ENCODE measurements at places on chromosomes 13 and 19. TPM values are rescaled to one million over a fixed set of nuclear protein-coding genes. Genes with fewer than 3 reads are reported as not detected.

- 0 out of 2 replicates have a peak, but pooled peaks cover 8% of the 10 kb centered on the region for H3K4me1 ChIP-seq
- H3K36me3 ChIP-seq = no peaks in the 10 kb centered on the region
- no peak overlapping the region for H3K27ac ChIP-seq
- no peak overlapping the region for H3K4me3 ChIP-seq
- DNase-seq = no peak
- no peaks in the 10 kb centered on the region for H3K27me3 ChIP-seq
These were observed 425.1 kb downstream of the EFNB2 start for GRCh38 chr13:106110241-106110855.

- H3K36me3 ChIP-seq = no peaks in the 10 kb centered on the region
- no peak for DNase-seq
- H3K4me3 ChIP-seq = no peak overlapping the region
- peaks cover 49% of the 10 kb centered on the region for H3K4me1 ChIP-seq
These were observed 237.4 kb downstream of the RGCC start for GRCh38 chr13:41694545-41695301.

- H3K4me1 ChIP-seq = no peaks in the 10 kb centered on the region
- H3K4me3 ChIP-seq = no peak overlapping the region
- no peak overlapping the region for H3K27ac ChIP-seq
- no peak for DNase-seq
- no peaks in the 10 kb centered on the region for H3K27me3 ChIP-seq
These were observed 8.7 kb downstream of the IQCN start for GRCh38 chr19:18265582-18265981.

DNA sequence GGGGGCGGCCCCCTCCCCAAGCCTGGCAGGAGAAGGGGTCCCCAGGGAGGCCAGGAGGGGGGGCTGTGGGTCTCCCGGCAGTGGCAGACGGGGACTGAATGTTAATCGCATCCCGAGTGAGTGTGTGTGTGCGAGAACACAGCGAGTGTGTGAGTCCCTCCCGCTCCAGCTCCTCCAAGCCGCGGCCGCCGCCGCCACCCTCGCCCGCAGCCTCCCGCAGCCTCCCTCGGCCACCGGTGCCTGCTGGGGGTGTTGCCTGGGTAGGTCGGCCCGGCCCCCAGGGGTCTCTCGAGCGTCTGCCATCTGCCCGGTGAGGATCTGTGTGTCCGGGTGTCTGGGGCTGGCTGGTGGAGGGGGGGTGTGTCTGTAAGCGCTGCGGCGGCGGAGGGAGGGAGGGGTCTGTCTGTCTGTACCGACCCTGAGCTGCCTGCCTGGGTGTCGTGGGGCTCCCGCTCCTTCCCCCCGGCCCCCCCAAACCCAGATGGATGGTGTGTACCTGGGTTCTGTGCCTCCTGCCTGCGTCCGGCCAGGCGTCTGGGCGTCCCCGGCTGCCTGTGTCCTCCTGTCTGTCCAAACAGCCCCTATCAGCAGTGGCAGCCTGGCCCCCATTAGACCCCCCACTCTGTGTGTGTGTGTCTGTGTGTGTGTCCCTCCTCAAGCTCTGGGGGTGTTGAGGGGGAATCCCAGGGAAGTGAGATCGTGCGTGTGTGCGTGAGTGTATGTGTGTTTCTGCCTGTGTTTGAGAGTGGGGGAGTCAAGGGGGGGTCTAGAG, at the start of gene GRIN2D:
GRIN2D (plus strand) TSS at position 110 of the 772 bp plus-strand sequence. CDS start 4,725 bp downstream, outside the sequence.
- peaks cover 44% of the 10 kb centered on the region for H3K4me1 ChIP-seq
- DNase-seq = peak; percentile 65
- H3K27ac ChIP-seq = no peak within 1 kb of the TSS
- H3K27me3 ChIP-seq = peaks cover 62% of the 10 kb centered on the region
- H3K36me3 ChIP-seq = no peaks in the 10 kb centered on the region
- H3K4me3 ChIP-seq = peak within 1 kb of the TSS; percentile 74

DNA sequence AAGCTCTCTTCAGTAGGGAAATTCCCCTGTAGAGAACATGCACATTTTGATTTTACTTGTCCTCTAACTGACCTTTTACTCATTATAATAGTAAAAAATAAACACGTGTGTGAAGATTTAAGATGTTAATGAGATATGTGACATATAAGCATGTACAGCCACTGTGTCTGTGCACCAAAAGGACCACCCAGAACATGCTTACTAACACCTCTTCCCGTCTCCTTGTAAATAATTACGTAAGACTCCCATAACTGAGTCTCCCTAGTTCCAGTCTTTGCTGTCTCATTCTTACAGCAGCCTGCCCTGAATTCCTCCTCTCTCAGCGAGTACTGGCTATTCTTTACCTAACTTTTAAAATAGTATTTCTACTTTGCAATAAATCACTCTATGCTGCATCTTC, 53.6 kb downstream of the ZNF100 start:
- no peak overlapping the region for H3K27ac ChIP-seq
- no peak overlapping the region for H3K4me3 ChIP-seq
- H3K27me3 ChIP-seq = no peaks in the 10 kb centered on the region

GRCh38 chr13:63110466-63110865, 1694.8 kb upstream of the PCDH20 start:
- no peak overlapping the region for H3K27ac ChIP-seq
- no peaks in the 10 kb centered on the region for H3K36me3 ChIP-seq
- H3K4me1 ChIP-seq = no peaks in the 10 kb centered on the region
- DNase-seq = no peak

GRCh38 chr13:71876648-71877255, 9.7 kb upstream of the DACH1 start:
- no peaks in the 10 kb centered on the region for H3K27me3 ChIP-seq
- DNase-seq = no peak
- H3K36me3 ChIP-seq = no peaks in the 10 kb centered on the region
- H3K4me3 ChIP-seq = 0 out of 2 replicates have a peak overlapping the region, but pooled peaks have one; percentile 1
- H3K27ac ChIP-seq = peak overlapping the region; percentile 12

DNA sequence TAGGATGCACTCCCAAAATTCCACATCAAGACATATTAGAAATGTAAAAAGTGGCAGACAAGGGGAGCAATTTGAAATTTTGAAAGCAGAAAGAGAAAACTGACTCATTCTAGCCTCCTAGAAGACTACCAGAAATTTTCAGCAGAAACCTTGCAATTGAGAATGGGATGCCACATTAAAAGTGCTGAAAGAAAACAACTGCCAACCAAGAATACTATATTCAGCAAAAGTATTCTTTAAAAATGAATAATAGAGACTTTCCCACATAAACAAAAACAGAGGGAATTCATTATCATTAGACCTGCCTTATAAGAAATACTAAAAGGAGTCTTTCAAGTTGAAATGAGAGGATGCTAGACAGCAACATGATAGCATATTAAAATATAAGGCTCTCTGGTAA, 78.3 kb upstream of the HTR2A start:
- no peak overlapping the region for H3K4me3 ChIP-seq
- H3K4me1 ChIP-seq = no peaks in the 10 kb centered on the region
- H3K36me3 ChIP-seq = no peaks in the 10 kb centered on the region

- H3K4me3 ChIP-seq = no peak overlapping the region
- no peaks in the 10 kb centered on the region for H3K27me3 ChIP-seq
- H3K36me3 ChIP-seq = no peaks in the 10 kb centered on the region
- H3K4me1 ChIP-seq = peaks cover 14% of the 10 kb centered on the region
- DNase-seq = no peak
These were observed 762.2 kb downstream of the EFNB2 start for GRCh38 chr13:105773241-105773640.

DNA sequence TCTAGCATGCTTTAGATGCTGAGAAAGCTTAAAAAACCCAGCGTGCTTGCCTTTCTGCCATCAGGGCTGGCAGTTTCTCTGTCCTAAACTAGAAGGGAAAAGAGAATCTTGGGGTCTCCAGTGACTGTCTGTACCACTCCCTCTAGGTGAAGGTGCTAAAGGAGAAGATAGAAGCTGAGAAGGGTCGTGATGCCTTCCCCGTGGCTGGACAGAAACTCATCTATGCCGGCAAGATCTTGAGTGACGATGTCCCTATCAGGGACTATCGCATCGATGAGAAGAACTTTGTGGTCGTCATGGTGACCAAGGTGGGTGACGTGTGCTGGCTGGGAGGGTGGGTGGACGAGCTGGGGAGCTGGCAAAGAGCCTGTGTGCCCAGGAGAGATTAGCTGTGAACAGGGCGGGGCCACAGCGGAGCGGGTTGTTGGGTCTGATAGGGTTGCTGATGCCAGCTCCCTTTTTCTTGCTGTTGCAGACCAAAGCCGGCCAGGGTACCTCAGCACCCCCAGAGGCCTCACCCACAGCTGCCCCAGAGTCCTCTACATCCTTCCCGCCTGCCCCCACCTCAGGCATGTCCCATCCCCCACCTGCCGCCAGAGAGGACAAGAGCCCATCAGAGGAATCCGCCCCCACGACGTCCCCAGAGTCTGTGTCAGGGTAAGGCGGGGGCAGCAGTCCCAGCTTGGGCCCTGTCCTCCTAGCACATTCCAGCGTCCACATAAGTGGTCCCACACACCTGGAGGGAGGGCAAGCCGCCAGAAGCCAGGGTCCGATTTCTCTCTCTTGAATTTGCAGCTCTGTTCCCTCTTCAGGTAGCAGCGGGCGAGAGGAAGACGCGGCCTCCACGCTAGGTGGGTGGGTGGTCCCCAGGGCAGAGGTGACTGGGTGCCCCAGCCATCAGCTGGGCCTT, 2.3 kb downstream of the RAD23A start:
- H3K4me1 ChIP-seq = peaks cover 18% of the 10 kb centered on the region
- H3K27ac ChIP-seq = no peak overlapping the region
- H3K4me3 ChIP-seq = no peak overlapping the region

DNA sequence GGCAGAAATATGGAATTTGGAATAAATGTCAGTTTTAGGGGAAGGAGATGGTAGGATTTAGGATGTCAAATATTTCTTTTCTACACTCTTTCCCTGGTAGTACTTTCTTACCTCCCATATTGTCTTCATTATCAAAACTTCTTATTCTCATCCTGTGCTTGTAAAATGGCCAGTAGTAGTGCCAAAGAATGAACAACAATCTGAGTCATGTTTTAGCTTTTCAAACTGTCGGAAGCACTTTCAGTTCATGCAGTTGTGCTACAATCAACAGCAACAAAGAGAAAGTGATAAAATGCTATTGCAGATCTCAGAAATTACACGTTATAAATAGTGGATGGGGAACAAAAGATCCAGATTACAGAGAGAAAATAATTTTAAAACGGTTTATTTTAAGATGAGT, 193.7 kb upstream of the RXFP2 start:
- no peak overlapping the region for H3K27ac ChIP-seq
- no peaks in the 10 kb centered on the region for H3K27me3 ChIP-seq
- DNase-seq = no peak
- H3K36me3 ChIP-seq = no peaks in the 10 kb centered on the region
- no peaks in the 10 kb centered on the region for H3K4me1 ChIP-seq

DNA sequence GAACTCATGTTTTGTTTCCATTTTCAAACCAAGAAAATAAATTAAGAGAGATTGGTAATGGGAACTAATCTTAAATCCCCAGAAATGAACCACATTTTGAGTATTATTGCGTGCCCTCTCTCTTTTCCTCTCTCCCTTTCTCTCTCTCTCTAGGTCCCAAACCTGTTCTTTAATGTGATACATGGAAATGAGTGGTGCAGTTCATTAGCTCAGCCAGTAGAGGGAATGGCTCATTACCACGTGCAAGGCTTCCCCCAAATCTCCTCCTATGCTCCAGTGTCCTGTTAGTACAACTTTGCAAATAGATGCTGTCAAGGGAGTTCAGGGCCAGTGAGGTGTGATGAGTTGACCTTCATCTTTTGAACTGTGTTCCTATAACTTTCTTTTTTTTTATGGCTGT, 178.4 kb downstream of the FGF9 start:
- peak; percentile 79 for DNase-seq
- no peak overlapping the region for H3K27ac ChIP-seq
- peaks cover 11% of the 10 kb centered on the region for H3K4me1 ChIP-seq
- no peak overlapping the region for H3K4me3 ChIP-seq

DNA sequence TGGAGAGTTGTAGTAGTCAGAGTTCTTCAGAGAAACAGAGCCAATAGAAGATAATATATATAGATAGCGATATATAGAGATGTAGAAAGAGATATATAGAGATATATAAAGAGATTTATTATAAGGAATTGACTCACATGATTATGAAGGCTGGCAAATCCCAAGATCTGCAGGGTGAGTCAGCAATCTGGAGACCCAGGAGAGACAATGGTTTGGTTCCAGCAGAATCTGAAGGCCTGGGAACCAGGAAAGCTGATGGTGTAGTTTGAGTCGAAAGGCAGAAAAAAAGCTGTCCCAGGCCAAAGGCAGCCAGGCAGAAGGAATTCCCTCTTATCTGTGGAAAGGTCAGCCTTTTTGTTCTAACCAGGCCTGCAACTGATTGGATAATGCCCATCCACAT, 194.1 kb downstream of the NUFIP1 start:
- no peak overlapping the region for H3K27ac ChIP-seq
- DNase-seq = no peak
- no peaks in the 10 kb centered on the region for H3K4me1 ChIP-seq
- H3K27me3 ChIP-seq = no peaks in the 10 kb centered on the region

DNA sequence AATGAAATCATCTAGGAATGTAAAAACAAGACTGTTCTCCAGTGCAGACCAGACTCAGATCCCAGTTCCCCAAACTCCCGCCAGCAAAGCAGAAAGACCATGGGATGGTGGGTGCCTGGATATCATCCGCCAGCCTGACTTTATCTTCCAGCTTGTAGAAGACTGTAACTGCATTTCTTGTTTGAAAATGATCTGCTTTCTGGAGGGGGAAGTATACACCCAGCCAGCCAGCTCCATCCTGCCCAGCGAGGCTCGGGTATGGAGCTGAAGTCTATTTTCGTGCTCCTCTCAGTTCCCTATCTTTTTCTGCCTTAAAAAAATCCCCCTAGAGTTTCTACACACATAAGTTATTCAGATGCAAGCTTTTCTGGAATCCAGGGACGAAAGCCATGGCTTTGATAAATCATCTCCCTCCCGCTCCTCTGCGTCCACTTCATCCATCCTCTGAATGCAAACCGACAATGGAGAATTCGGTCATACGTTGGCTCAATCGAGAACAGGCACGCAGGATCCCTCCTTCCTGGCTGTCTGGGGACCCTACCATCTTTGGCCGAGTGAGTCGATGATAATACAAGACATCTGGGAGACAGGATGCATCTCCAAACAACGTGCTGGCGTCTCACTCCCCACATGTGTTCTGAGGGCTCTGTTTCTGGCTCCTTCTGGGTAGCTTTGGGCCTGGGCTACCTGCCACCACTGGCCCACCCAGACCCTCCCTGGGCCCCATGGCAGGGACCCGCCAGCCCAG, 31.2 kb downstream of the CEBPG start:
- no peaks in the 10 kb centered on the region for H3K27me3 ChIP-seq
- no peak overlapping the region for H3K4me3 ChIP-seq
- no peak overlapping the region for H3K27ac ChIP-seq
- DNase-seq = no peak
- H3K4me1 ChIP-seq = no peaks in the 10 kb centered on the region
- no peaks in the 10 kb centered on the region for H3K36me3 ChIP-seq

- no peak within 1 kb of the TSS for H3K27ac ChIP-seq
- no peaks in the 10 kb centered on the region for H3K36me3 ChIP-seq
- H3K4me1 ChIP-seq = peaks cover 3% of the 10 kb centered on the region
- H3K4me3 ChIP-seq = no peak within 1 kb of the TSS
These were observed at the start of gene EXOC3L2 for GRCh38 chr19:45245334-45245787. EXOC3L2 (minus strand) TSS chr19:45245407; CDS start chr19:45239045, 6,362 bp downstream.

SPRED3 gene
- polyA plus RNA-seq = 10.7 TPM

NFIX gene
- 0.31 TPM for polyA plus RNA-seq

FFAR2 gene
- not detected for polyA plus RNA-seq

KASH5 gene
- 0.44 TPM for polyA plus RNA-seq

PCP2 gene
- 0.40 TPM for polyA plus RNA-seq

TMC4 gene
- 7.8 TPM for polyA plus RNA-seq

ATCAY gene
- polyA plus RNA-seq = 16.9 TPM

CYSLTR2 gene
- polyA plus RNA-seq = not detected

CD33 gene
- polyA plus RNA-seq = not detected

LHB gene
- not detected for polyA plus RNA-seq
